ENCODE measurements at places on chromosomes 1 and 21.

DNA sequence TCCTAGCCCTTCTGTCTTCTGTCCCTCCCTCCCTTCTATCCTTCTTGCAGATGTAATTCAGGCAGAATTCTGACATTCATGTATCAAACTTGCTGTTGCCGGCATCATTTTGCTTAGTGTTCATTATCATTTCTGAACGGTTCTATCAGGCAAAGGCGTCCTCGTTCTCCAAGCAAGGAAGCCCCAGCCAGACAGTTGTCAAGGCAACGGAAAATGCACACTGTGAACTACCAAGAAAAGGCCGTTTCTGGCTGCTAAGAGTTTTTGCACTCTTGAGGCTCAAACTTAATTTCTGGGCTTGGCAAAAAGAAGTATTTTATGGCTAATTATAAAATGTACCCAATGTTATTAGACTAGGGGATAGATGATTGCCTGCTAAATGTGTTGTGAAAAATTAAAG, 164.7 kb upstream of the KCNJ15 start:
- no peak for DNase-seq

DNA sequence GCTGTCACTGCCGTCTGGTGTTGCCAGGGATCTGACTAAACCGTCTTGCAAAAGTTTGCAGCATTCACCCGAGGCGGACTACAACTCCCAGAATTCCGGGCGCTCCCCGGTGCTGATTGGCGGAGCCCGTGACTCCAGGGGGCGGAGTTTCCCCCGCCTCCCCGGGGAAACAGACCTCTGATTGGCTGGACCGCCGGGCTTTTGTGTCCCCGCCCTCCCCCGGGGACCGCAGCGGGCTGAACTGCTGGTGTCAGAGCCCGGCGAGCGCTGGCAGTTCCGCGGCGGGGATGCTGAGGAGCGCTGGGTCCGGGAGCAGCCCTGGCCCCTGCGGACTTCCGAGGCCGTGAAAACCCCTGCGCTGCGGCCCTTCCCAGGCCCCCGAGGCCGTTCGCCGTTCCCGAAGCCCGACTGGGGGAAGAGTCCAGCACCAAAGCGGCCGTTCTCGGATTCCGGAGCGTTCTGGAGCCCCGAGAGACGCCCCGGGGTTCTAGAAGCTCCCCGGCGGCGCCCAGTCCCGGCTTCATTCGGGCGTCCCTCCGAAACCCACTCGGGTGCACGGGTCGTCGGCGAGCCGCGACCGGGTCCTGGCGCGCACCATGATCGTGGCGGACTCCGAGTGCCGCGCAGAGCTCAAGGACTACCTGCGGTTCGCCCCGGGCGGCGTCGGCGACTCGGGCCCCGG, at the start of gene SESN2:
SESN2 (plus strand) TSS at position 267 of the 682 bp plus-strand sequence; CDS start at position 597, 330 bp downstream.
- DNase-seq, result peak; percentile 91

DNA sequence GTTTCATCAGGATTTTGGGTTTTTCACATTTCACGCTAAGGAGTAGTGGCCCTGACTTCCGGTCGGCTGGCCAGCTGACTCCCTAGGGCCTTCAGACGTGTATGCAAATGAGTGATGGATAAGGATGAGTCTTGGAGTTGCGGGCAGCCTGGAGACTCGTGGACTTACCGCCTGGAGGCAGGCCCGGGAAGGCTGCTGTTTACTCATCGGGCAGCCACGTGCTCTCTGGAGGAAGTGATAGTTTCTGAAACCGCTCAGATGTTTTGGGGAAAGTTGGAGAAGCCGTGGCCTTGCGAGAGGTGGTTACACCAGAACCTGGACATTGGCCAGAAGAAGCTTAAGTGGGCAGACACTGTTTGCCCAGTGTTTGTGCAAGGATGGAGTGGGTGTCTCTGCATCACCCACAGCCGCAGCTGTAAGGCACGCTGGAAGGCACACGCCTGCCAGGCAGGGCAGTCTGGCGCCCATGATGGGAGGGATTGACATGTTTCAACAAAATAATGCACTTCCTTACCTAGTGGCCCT, 23.1 kb upstream of the TNFRSF1B start:
- peak; percentile 77 for DNase-seq

- no peak for DNase-seq
Measured at GRCh38 chr1:150164224-150164623, 14.5 kb downstream of the PLEKHO1 start.

GRCh38 chr1:51559501-51559900, 40.4 kb upstream of the EPS15 start:
- no peak for DNase-seq

DNA sequence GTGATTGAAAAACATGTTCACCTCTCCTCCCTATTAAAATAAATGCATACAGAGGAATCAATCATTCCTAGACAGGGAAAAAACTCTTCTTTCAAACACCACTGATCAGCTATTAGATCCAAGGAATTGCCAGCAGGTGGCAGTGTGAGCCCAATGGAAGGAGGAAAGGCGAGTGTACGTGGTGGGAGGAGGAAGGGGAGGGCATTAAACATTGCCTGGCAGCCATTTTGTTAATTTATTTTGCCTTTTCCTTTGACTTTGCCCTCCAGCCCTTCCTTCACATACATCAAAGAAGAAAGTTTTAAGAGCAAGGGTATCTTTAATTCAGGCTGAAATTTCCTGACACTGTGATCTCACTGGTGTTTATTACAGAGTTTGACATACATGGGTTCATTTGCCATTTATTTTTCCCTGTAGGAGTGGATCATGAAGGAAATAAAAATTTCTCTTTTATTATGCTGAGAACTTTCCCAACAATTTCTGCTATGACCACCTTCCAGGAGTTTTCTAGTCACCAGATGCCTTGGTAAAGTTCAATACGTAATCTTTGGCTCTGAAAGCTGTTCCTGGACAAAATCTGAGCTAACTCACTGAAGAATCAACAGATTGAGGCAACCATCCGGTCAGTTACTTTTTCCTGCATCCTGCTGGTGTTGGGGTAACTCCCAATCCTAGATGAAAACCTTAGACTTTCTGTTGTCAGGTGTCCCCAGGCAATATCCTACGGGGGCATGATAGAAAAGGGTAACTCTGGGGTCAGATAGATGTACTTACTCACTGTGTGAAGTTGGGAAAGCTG, 1.9 kb upstream of the GNAI3 start:
- DNase-seq, result peak; percentile 40

DNA sequence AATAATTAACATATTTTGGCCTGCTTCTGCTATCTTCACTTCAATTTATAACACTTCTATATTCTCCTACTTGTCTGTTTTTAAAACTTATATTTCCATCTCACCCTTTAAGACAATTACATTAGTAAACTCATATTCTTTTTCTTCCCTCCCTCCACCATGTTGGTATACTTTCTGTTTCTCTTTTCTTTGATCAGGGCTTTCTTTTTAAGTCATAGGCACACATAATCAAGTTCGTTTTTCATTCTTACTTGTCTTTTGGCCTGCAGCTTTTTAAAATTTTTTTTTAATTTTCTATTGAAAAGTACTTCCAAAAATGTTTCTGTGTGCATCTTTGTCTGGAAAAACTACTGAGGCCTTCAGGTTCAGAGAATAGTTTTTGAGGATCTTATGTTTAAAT, 2.3 kb downstream of the PYHIN1 start:
- DNase-seq, result no peak

- DNase-seq, result peak; percentile 36
Measured at GRCh38 chr1:205477759-205478247, 22.0 kb upstream of the BLACAT1 start.

GRCh38 chr1:100881687-100882086, 13.0 kb downstream of the EXTL2 start:
- no peak for DNase-seq

DNA sequence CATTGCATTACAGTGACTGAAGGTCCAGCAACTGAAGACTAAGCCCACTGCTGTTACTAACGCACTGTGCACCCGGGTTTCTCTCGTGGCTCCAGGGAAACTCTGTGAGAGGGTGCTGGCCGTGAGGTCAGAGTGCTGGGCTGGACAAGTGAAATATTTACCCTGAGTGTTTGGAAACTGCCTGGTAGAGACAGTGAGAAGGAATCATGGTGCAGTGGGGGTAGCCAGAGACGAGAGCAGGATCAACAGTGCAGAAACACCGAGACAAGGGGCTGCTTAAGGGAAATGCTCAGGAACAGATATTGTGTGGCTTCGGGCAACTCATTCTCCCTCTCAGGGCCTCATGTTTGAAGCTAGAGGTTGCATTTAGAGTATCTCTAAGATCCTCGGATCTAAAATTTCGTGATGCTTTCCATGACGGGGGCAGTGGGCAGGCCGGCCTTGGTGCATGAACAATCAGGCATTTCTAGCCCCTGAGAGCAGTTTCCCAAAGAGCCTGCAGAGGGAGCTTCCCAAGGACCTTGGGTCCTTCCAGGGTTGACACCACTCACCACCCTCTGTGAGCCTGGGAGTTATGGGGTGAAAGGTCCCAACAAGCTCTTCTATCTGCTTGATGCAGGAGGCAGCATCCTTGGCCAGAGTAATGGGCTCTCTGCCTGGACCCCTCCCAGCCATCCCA, 9.7 kb downstream of the CD2 start:
- DNase-seq, result no peak

Data from AG04449 (cell line).